ENCODE measurements at places on chromosomes 11 and 22.

DNA sequence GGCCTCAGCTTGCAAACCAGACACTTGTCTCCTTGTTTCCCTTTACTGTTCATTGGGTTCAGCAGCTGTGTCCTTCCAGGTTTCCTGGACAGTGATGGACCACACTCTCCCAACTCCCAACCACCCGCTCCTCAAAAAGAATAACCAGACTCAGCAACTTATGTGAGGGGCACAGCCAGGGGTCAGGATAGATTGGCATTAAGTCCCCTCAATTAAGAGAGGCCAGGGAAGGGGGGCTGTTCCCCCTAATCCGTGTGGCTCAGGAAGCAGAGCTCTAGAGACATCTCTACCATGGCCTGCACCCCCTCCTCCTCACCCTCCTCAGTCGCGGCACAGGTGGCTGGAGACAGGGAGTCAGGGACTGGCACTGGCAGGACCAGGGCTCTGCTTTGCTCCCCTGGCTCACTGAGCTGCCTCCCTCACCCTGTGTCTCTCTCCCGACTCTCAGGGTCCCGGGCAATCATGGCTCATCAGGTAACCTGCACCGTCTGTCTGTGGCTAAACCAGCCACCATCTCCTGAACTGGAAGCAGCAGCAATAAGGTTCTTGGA lies 111.7 kb downstream of the ZNF280B start:
- DNase-seq, result no peak

- DNase-seq, result no peak
These were observed 1.4 kb downstream of the SIGIRR start for GRCh38 chr11:413120-414081.

GRCh38 chr11:45151362-45151982 lies 5.0 kb downstream of the PRDM11 start:
- DNase-seq, result peak; percentile 42

DNA sequence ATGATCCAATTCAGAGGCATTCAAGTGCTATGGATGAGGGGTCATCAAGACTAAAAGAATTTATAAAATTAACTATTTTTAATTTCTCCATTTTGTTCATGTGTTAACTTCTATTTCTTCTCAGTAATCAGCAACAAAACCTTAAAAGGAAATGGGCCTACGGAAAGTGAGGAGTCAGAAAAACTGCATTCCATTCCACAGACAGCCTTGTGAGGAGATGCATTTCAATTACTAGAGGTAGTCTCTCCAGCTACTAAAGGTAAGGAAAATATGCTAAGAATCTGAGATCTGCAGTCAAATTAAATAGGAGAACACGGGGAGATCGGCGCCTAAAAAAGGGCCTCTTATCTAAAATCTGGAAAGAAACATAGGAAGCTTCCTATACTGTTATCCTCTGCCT lies 661.7 kb downstream of the DLG2 start:
- no peak for DNase-seq

- DNase-seq, result no peak
These were observed 13.7 kb upstream of the ST3GAL4 start for GRCh38 chr11:126341760-126342161.

Data from activated CD8-positive, alpha-beta memory T cell treated with anti-CD3 and anti-CD28 coated beads for 24 hours (primary cell).